ENCODE measurements at places on chromosomes 13 and 19.

GRCh38 chr13:62057286-62057685 lies 641.6 kb upstream of the PCDH20 start:
- DNase-seq: no peak

GRCh38 chr13:113950451-113951245 lies 23.2 kb downstream of the C13orf46 start:
- DNase-seq: no peak

DNA sequence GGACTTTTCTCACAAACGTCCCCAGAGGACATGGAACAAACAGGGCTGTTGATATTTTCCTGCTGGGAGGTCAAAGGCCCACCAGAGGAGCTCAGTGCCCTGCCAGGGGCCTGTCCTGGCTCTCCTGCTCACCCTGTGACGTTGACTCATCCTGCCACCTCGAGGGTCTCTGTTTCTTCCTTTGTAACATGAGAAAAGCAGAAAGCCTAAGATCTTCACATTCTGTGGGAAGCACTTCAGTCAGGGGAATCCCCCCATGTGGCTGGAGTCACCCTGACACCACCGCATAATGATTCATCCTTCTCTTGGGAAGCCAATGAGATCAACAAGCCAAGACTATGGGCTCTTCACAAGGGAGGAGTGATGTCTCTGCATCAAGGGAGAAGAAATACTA lies 147.9 kb downstream of the KATNAL1 start:
- no peak for DNase-seq

DNA sequence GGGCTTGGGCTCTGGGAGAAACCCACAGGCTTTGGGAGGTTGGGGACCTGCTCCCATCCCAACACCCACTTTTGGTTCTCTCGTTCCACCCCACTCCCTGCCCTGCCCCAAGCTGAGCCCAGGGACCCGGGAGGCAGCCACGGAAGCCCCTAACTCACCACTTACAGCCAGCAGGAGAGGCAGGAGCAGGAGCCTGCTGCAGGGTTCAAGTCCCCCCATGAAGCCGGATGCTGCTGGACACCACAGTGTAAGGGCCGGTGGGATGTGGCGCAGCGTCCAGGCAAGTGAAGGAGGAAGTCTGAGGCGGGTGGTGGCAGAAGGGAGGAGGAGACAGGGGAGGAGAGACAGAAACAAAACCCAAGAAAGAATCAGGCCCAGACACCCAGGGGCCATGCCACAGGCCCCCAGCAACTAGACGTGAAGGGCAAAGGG lies at the start of gene TYROBP:
Gene TYROBP, minus strand, starts transcription at position 286 of the 432 bp plus-strand sequence. Its CDS starts 67 bp downstream, at position 219.
- no peak for DNase-seq

DNA sequence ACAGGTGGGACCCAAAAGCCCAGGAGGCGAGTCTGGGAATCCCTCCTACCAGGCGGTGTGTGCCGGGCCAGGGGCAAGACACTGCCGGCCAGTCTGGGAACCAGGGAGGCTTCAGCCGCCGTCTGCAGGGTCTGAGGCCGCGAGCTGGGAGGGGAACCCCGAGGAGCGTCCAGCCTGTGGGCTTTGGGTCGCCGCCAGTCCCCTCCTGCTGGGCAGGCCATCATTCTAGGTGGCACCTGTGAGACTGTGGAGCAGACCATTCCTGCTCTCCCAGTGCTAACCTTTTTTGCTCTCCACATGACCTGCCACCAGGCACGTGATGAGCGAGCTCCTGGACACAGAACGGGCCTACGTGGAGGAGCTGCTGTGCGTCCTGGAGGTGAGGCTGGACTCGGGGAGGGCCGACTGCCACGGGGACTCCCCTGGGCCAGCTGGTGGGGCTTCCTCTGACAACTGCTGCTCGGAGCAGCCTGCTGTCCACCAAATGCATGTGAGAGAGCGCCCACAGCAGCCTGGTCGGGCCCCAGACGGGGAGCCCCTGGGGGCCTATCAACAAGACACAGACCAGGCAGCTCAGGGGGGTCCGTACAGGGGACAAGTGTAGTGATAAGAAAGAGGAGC lies 24.6 kb upstream of the F7 start:
- DNase-seq: no peak

DNA sequence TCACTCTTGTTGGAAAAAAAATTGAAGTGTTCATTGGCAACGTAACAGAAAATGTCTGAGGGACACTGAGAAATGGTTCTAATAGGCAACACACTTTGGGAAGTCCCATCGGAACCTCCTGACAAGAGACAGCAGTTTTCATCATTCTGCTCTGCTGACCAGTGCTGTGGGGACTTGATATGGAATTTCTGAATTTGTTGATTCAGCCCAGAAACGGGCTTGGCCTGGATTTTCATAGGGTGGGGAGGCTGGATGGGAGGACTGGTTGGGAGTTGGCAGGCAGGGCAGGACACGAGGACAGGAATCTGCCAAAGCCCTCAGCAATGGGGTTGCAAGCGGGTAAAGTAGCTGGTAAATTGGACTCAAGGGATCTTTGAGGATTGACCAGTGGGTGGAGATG lies 96.5 kb downstream of the DCT start:
- DNase-seq: no peak

GRCh38 chr19:50921426-50922316 lies 10.5 kb upstream of the KLK4 start:
- DNase-seq: no peak

GRCh38 chr13:40503011-40503410 lies 163.4 kb downstream of the FOXO1 start:
- no peak for DNase-seq
